ENCODE measurements at places on chromosomes 7 and 10. TPM values are rescaled to one million over a fixed set of nuclear protein-coding genes. Genes with fewer than 3 reads are reported as not detected.

- H3K27me3 ChIP-seq, result peaks cover 3% of the 10 kb centered on the region
- H3K36me3 ChIP-seq, result no peaks in the 10 kb centered on the region
- no peak overlapping the region for H3K27ac ChIP-seq
- no peak overlapping the region for H3K4me3 ChIP-seq
These were observed 185.5 kb upstream of the STEAP4 start for GRCh38 chr7:88492153-88492552.

DNA sequence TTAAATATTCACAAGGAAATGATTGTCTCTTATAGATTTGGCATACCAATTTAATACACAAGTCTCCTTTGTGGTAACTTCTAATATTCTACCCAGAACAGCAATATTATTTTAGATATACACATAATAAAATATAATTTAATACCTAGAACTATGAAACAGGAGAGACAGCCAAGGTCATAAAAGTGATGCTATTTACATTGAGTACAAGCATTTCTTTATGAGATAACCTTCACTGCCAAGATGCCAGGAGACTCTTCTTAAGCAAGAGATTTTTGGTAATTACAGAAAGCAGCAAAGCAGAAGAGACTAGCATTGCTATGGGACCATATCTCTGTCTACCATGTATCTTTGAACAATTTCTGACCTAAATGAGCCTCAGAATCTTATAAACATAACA, 764.6 kb upstream of the GHITM start:
- H3K27ac ChIP-seq, result no peak overlapping the region
- no peak overlapping the region for H3K4me3 ChIP-seq
- DNase-seq, result no peak

DNA sequence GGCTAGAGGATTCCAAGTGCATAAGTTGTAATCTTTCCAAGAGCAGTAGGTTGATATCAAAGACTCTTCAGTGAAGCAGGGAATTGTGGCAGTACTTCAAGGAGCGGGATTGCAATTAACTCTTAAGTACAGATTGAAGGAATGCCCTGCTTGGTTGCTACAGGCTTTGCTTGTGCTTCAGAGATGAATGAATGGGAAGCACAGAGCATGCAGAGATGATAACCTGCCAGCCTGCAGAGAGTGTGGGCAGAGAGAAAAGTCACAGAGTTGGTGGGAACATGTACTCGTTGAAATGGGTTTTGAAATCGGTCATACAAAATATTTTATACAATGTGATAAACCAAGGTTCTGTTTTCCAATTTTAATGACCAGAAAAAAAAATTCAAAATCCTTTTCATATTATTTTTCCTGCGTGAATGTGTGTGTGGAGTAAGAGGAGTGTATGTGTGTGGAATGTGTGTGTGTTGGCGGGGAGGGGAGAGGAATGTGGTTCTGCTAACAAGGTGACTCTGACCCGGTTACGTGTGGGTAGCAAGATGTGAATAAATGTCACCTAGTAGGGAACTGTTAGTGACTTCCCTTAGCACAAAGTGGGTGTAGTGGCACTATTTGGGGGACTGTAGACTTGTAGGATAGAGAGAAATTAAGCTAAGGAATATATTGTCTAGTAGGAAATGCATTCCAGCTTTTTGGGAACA, 697.8 kb downstream of the GATA3 start:
- no peak for DNase-seq
- H3K27me3 ChIP-seq, result peaks cover 22% of the 10 kb centered on the region
- no peaks in the 10 kb centered on the region for H3K36me3 ChIP-seq
- no peak overlapping the region for H3K27ac ChIP-seq
- no peak overlapping the region for H3K4me3 ChIP-seq

The GBX1 gene
- total RNA-seq, result not detected

The NEBL gene
- total RNA-seq, result 0.07 TPM
